Activated naive CD8-positive, alpha-beta T cell treated with anti-CD3 and anti-CD28 coated beads, Interleukin-2, amount 50 U/mL, for 16 hours (primary cell): ENCODE measurements at places on chromosomes 4 and X.

DNA sequence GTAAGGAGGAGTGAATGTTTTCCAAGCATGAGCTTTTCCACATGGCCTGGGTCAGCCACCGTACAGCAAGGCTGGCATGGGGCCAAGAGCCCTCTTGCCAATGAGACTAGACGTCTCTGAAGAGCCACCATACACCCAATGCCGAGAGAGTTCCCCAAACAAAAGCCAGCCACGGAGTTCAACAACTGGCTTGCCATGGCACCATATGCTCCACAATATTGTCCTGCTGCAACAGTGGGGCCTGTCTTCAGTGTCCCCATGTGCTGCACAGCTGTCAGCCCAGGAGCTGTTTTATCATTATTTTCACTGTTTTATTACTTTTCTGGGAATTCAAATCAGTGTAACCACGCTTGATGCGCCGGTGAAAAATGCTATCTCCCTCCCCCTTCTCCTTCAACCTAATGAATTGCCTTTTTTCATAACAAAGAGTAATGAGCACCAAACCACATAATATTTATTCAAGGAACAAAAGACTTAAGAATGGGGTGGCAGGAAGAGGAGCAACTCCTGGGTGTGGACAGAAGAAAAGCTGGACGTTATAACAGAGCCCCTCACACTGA lies 18.4 kb downstream of the MAML3 start:
- DNase-seq: no peak

- DNase-seq: no peak
Measured at GRCh38 chr4:100076753-100077152, 113.5 kb downstream of the DDIT4L start.

GRCh38 chr4:88674979-88675378 lies 22.6 kb downstream of the NAP1L5 start:
- no peak for DNase-seq

- DNase-seq: no peak
Measured at GRCh38 chr4:173301518-173302201, 32.5 kb downstream of the HMGB2 start.

- DNase-seq: no peak
Measured at GRCh38 chr4:27007507-27007906, 146.9 kb downstream of the STIM2 start.

GRCh38 chr4:30757357-30757756 lies 37.2 kb downstream of the PCDH7 start:
- DNase-seq: no peak

DNA sequence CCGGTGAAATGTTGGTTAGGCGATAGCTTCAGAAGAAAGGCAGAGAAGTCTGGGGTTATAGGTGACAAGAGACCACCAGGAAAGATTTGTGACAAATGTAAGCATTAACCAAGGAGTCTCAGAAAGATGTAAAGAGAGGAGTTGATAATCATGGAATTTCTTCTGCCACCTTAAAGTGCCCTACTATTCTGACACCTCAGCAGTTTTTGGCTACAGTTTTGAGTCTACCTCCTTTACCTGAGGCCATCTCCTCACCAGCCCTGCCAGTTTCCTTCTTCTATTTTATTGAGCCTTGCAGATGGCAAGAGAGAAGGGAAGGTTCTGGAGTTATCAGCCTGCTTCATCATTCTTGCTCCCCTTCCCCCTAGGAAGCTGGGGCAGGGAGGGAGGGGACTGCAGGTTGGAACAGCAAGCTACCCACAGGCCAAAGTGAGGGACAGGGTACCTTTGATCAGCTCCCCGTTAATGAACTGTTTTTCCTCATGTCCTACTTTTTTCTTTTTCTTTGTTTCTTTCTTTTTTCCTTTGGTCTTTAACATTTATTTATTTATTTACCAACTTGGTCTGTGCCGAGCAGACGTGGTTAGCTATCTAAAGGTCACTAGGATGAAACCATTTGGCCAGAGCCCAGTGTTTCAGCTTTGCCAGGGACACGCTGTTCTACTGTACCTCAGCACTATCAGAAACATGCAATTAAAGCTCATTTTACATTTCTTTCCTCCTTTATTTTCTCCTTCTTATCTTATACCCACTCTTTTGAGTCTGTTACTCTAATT lies 438.7 kb upstream of the AR start:
- no peak for DNase-seq

DNA sequence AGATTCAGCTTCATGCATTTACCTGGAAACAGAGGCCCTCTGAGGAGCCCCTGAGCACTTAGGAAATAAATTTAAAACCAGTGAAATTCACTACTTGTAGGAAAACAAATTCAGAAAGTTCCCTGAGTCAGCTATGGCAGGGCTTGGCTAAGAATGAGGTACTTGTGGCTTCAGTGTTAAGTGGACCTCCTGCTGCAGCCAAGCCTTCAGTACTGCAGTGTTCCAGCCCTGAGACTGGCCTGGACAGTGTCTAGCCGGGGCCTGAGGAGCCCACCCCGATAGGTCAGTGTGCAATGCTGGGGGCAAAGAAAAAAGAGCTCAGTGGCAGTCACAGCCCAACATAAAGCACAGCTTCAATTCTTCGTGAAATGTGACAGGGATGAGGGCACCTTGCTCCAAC lies 41.9 kb downstream of the F11 start:
- DNase-seq: no peak

- DNase-seq: no peak
Measured at GRCh38 chr4:164876700-164877324, at the start of gene APELA. Gene APELA (plus strand): TSS chr4:164877178. CDS start chr4:164877332, 154 bp downstream.
